Regular cardiac myocyte (primary cell): ENCODE measurements at places on chromosomes 16 and 17. TPM values are rescaled to one million over a fixed set of nuclear protein-coding genes. Genes with fewer than 3 reads are reported as not detected.

Gene CACNG3
- not detected in 2 replicates for total RNA-seq

Gene TMC7
- 0.56 and 0.77 TPM in 2 replicates for total RNA-seq

Gene C17orf58
- 9.4 and 17.5 TPM in 2 replicates for total RNA-seq

Gene MYOCD
- 8.2 and 13.8 TPM in 2 replicates for total RNA-seq

Gene SPN
- not detected in 2 replicates for total RNA-seq

Gene MYO15B
- total RNA-seq = 1.2 and 8.2 TPM in 2 replicates

Gene PERCC1
- total RNA-seq = not detected in 2 replicates

Gene PTRH2
- 20.0 and 43.7 TPM in 2 replicates for total RNA-seq

Gene DNASE1
- 13.4 and 24.0 TPM in 2 replicates for total RNA-seq

Gene EXOC3L1
- under 0.01 and 0.56 TPM in 2 replicates for total RNA-seq

Gene KCNJ18
- total RNA-seq = not detected in 2 replicates

Gene ZFP1
- total RNA-seq = 8.7 and 19.2 TPM in 2 replicates

Gene PRKCB
- not detected in 2 replicates for total RNA-seq

Gene ZFHX3
- 5.4 and 6.8 TPM in 2 replicates for total RNA-seq

Gene NACA2
- not detected in 2 replicates for total RNA-seq

Gene FDXR
- 31.4 and 47.6 TPM in 2 replicates for total RNA-seq

Gene PRSS53
- 1.9 and 5.4 TPM in 2 replicates for total RNA-seq

Gene TMED6
- not detected in 2 replicates for total RNA-seq
